Panc1 (cell line): ENCODE measurements at places on chromosomes 4 and X. TPM values are rescaled to one million over a fixed set of nuclear protein-coding genes. Genes with fewer than 3 reads are reported as not detected.
A peak's percentile ranks its signal among the peaks of the same experiment; 100 is the strongest.

The FRMD7 gene
- total RNA-seq, result not detected

The TCP11X2 gene
- total RNA-seq, result not detected

GRCh38 chr4:13461191-13461905, 22.8 kb downstream of the RAB28 start:
- no peak overlapping the region for H3K27ac ChIP-seq
- H3K4me3 ChIP-seq, result no peak overlapping the region
- H3K27me3 ChIP-seq, result no peaks in the 10 kb centered on the region
- no peak for DNase-seq
- no peaks in the 10 kb centered on the region; the same call in 1 of the 2 replicates for H3K36me3 ChIP-seq

GRCh38 chr4:40603281-40603680, 26.4 kb downstream of the RBM47 start:
- no peak overlapping the region for H3K4me3 ChIP-seq
- H3K27ac ChIP-seq, result no peak overlapping the region
- no peaks in the 10 kb centered on the region for H3K27me3 ChIP-seq

- no peaks in the 10 kb centered on the region for H3K36me3 ChIP-seq
- no peaks in the 10 kb centered on the region for H3K27me3 ChIP-seq
- H3K4me1 ChIP-seq, result peaks cover 2% of the 10 kb centered on the region; the same call in 1 of the 2 replicates
- H3K4me3 ChIP-seq, result no peak overlapping the region
- DNase-seq, result no peak
- H3K27ac ChIP-seq, result no peak overlapping the region
Observed at GRCh38 chr4:1518997-1519700, 112.9 kb upstream of the NKX1-1 start.

DNA sequence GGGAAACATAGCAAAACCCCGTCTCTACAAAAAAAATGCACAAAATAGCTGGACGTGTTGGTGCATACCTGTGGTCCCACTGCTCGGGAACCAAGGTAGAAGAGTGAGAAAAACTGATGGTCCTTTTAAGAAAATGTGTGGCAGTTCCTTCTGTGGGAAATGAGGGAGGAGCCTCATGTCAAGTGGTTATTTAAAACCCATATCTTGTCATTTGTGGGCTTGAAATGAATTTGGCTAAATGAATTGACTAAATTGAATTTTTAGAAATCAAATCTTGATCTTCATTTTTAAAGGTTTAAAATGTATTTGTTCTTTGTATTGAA, 16.2 kb upstream of the LAMP2 start:
- H3K27me3 ChIP-seq, result no peaks in the 10 kb centered on the region
- peak overlapping the region; percentile 60 for H3K4me3 ChIP-seq
- DNase-seq, result no peak
- H3K36me3 ChIP-seq, result no peaks in the 10 kb centered on the region

DNA sequence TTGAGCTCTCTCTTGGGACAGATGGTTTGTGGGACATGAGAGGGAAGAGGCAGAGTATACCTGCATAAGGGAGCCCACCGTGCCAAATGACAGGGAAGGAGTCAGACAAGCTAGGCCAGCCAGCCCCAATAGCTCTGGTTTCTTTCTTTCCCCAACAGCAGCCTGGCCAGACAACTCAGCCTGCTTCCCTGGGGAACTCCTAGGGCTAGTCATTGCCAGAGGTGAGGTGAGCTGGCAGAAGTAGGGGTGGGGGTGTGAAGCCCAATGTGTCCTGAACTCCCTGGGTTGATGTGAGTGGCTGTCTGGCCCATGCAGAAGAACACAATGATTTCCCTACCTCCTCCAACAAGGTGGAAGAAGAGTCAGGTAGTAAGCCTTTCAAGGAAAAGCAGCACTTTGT, 135.5 kb downstream of the AMMECR1 start:
- H3K36me3 ChIP-seq, result no peaks in the 10 kb centered on the region
- H3K4me3 ChIP-seq, result no peak overlapping the region
- H3K27me3 ChIP-seq, result no peaks in the 10 kb centered on the region
- H3K27ac ChIP-seq, result no peak overlapping the region
- no peak for DNase-seq
